ENCODE measurements at places on chromosomes 13 and 19.
A peak's percentile ranks its signal among the peaks of the same experiment; 100 is the strongest.

GRCh38 chr19:10643968-10644259, 10.2 kb upstream of the ILF3 start:
- ATAC-seq = no peak

DNA sequence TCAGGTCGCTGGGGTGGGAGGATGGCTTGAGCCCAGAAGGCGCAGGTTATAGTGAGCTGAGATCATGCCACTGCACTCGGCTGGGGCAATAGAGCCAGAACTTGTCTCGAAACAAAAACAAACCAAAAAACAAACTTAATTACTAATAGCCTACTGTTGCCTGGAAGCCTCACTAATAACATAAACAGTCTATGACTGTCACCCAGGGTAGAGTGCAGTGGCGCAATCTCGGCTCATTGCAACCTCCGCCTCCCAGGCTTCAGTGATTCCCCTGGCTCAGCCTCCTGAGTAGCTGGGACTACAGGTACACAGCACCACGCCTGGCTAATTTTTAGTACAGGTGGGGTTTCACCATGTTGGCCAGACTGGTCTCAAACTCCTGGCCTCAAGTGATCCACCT, 18.0 kb downstream of the CATSPERD start:
- no peak for ATAC-seq

DNA sequence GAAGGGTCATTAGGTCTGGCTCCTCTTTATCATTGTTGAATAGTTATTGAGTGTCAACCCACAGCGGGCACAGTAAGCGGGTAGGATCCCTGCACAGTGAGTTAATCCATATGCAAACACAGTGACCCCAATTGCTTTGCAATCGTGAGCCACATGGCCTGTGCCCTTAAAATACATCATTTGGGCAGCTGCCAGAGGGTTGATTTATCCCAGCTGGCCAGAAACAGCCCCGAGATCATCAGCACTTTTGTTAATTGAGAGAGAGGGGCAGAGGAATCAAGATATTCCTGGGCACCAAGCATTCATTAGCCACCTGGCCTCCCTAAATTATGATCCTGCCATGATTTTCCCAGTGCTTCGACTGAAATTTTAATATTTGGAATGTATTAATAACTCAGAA, 9.8 kb upstream of the CNMD start:
- ATAC-seq = no peak

- peak; percentile 56 for ATAC-seq
Observed at GRCh38 chr19:12112701-12113100, 27.4 kb downstream of the ZNF20 start.

GRCh38 chr19:33248954-33249613, 23.4 kb upstream of the SLC7A10 start:
- peak; percentile 44 for ATAC-seq

- ATAC-seq = peak; percentile 80
Observed at GRCh38 chr19:33819880-33820781, 23.5 kb downstream of the KCTD15 start.

GRCh38 chr13:52832313-52832712, 16.1 kb downstream of the PCDH8 start:
- no peak for ATAC-seq

DNA sequence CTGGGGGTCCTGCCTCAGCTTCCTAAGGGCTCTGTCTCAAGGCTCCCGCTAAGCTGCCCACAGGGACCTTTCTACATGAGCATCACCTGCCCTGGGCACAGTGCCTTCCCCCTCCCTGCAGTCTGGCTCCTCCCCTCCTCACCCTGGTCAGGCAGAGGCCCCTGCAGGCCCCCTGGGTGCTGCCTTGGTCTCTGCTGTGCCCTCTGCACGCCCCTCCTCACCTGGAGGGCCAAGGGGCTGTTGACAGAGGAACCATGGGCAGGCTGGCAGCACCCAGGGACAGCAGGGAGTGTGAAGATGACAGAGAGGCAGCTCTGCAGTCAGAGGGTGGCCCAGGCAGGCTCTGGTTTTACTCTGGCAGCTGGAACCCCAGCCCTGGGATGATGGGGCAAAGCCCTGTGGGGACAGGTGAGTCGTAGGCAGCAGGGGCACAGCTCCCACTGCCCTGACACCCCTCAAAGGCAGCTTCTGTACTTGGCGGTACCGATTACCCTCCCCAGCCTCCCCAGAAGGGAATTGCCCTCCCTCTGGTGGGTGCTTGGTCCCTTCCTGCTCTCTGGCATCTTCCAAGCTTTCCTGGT, 43.1 kb downstream of the SUGP2 start:
- ATAC-seq = no peak

GRCh38 chr13:110238818-110239195, 68.2 kb downstream of the COL4A1 start:
- no peak for ATAC-seq

GRCh38 chr19:14059093-14059480, 2.8 kb downstream of the PALM3 start:
- no peak for ATAC-seq

DNA sequence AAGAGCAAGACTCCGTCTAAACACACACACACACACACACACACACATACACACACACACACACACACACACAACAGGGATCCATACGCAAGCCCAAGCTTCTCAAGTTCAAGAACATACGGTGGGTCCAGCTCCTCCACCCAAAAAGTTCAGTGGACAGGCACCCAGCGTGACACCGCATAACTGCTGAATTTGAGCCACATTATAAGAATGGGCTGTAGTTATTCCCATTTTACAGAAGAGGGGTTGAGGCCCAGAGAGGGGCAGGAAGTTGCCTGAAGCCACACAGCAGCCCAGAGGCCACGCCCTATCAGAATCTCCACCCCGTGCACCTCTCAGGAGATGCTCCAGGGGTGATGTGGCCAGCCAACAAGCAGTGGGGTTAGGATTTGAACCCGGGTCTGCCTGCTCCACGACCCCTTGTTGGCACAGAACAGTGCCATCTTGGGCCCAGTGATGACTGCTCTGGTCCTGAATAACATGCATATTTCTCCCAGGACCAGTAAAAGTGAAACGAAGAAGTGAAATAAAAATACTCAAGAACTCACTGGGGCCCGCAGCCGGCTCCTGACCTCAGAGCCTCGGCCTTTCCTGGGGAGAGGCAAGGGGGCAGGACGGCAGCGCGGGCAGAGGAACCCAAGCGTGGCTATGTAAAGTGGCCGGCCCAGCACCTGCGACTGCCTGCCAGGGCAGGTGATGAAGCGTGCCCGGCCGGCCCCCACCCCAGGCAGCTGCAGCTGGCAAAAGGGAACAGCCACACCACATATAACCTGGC, 61.9 kb downstream of the AP1M1 start:
- peak; percentile 96 for ATAC-seq

DNA sequence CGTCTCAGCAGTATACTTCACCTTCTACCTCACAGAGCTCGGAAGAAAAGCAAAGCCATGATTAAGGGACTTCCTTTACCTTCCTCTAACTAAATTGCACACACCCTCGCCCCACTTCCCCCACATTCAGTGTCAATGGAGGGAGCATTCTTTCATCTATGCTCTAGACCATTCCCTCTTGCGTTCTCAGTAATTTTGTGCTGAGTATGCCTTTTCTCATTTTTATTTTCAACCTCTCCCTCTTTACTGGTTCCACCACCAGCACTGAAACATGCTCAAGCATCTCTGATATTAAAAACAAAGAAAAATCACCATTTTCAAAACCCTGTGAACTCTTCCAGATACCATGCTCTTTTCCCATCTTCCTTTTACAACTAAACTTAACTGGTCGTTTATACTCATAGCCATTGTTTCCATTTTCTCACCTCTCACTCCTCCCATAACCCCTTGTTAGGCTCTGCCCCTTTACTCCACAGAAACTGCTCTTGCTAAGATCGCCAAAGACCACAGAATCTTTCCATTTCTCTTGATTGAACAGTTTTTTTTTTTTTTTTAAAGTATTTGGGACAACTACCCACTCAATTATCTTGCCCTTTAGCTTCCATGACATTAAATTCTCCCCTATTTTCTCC, 32.4 kb downstream of the SERPINE3 start:
- no peak for ATAC-seq

DNA sequence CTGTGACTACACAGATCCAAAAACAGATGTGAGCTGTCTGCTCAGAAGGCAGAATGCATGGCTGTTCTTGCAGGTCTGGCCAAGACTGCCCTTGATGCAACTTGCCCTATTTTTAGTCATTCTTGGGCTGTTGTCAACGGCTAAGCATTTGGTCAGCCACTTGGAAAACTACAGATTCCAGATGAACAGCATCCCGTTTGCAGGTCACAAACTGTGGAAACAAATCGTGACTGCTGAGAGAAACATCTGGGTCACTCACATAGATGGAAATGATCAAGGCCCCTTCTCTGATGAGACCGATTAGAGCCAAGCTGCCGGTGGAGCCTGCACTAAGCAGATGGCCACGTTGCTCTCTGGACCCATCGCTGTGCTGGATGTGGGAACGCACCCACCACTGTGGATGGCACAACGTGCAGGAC, 15.4 kb upstream of the METTL21C start:
- ATAC-seq = no peak

- ATAC-seq = no peak
Observed at GRCh38 chr19:17943274-17944221, 10.7 kb downstream of the CCDC124 start.

GRCh38 chr19:29201855-29202254, 11.1 kb downstream of the UQCRFS1 start:
- no peak for ATAC-seq

GRCh38 chr13:66840621-66841020, 389.5 kb downstream of the PCDH9 start:
- no peak for ATAC-seq

DNA sequence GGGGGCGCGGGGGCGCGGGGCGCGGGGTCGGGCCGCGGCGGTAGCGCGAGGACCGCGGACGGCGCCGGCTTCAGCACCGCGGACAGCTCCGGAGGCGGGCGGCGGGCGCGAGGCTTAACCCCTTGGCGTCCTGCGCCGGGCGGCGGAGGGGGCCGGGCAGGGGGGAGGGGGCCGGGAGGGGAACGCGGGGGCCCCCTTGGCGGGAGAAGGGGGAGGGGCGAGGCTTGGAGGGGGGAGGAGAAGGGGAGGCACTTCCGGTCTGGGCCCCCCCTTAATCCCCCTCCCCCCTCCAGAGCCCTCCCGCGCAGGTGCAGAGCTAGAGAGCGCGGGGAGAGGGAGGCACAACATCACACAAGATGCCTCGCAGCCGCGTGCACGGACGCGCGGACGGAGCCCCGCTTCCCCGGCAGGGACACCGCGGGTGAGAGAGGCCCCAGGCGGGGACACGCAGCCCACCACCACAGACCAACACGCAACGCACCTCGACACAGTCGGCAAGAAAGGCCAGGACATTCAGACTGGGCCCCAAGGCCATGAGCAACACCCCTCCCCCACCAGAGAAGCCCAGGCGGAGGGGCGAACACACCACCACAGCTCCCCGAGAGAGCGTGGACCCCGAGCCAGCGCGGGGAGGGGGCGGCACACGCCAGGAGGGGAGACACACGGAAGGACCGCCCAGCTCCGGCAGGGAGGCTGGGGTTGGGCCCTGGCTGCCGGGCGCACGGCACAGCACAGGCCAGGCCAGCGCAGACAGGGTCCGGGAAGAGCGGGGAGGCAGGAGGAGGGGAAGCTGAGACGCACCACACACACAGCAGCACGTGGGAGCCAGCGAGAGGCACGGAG, 24.1 kb downstream of the SHANK1 start:
- no peak for ATAC-seq

DNA sequence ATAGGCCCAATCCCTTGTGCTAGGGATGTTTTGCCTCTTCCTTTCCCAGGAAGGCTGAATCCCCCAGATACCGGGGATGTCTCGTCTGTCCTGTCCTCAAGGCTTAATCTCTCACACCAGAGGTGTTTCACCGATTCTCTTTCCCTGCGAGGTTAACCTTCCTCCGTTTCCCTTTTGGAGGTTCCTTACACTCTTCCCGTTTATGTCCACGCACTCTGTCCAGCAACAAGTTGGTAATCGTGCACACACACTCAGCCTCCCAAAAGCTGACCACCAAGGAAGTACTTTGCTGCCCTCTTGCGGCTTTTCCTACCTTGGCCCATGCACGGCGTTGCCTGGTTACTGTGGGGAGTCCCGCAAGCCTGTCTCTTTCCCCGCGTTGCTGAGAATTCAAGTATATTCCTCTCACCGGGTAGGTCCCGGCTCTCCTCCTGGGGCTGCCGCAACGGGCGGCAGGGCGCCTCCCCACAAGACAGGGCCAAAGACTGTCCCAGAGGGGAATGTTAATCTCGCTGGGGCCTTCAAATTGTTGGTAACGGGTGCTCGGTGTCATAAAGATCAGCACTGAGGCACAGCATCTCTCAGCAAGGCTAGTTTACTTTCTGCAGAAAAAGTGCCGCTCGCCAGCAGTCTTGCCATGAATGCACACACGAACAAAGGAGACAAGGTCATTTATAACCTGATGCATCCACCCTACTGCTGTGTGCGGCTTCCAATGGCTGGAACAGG, 36.7 kb upstream of the CD177 start:
- ATAC-seq = no peak

DNA sequence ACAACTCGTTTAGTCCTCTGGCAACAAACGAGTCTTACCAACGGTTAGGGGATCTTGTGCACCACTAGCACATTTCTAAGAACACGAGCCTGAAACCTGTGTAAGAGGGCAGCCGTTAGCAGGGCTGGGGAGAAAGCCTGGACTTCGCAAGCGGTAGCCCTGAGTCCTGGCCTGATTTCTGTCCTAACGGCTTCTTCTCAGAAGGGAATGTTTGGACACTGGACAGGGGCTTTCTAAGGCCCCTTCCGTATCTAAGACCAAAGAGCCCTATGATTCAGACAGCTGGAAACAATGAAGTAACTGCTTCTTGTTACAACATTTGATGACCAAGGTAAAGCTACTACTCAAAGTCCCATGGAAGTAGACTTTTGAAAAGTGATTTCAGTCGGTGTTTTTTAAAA, 2.2 kb downstream of the ANKRD10 start:
- ATAC-seq = no peak

DNA sequence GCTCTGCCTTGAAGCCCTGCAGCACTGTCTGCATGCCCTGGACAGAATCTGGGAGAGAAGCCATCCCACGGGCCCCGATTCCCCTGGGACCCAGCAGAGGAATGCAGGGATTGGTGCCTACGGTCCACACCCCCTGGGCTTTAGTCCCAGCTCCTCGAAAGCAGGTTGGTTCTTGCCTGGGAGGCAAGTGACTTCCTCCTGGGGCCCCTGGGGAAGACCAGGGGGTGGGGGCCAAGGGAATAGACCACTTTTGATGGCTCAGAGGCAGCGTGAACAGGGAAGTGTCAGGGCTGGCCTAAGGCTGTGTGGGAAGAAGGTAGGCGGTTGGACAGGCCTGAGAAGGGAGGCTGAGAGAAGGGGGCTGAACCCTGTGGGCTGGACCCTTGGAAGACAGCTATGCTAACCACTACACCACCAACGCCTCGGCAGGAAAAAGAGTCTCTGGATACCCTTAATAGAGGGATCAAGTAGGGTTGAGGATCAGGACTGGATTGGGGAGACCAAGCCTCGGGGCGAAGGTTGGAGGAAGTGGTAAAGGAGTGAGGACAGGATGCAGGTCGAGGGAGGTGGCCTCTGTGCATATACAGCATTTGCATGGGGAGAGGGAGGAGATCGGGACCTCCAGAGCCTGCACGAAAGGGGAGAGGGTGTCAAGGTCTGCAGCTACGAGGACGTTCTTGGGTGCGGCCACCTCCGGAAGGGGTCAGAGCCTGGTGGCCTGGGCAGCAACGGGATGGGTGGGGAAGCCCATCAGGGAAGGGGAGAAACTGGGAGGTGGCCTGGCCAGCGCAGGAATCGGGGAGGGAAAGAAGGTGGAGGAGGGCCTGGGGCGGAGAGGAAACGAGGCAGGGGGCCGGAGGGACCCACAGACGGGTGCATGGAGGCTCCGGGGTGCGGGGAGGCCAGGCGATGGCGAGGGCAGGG, 709 bp downstream of the DPP9 start:
- ATAC-seq = peak; percentile 3

- ATAC-seq = no peak
Observed at GRCh38 chr13:75869981-75870380, 233.9 kb downstream of the LMO7 start.

Data from stimulated activated memory B cell treated with anti-CD40 and anti-IgM and Interleukin-4, amounts not matched to agents 10 μg/mL and 1 μg/mL and 100 μg/mL, for 72 hours (primary cell).